ENCODE measurements at places on chromosomes 16 and 17.
A peak's percentile ranks its signal among the peaks of the same experiment; 100 is the strongest.

DNA sequence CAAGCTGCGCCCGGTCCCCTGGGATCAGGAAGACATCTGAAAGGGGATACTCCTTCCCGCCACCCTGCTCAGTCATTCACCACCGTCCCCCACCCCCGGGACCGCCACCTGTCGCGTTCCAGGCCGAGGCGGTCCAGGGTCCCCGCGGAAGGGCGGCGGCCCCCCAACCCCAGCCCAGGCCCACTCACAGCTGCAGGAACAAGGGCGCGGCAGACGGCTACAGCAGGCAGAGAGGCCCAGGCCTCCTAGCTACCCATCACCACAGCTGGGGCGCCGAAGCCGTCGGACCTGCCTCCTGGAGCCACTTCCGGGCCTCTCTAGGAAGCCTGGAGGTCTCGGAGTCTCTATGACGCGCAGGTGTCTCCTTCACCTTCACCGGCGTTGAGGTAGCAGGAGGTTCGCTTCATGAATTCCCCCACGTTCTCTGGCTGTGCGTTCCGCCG, at the start of gene SDR42E1:
SDR42E1 (minus strand) TSS at position 272 of the 443 bp plus-strand sequence. CDS start 10,612 bp downstream, outside the sequence.
- H3K4me1 ChIP-seq: peaks cover 10% of the 10 kb centered on the region
- peak; percentile 51 for DNase-seq
- no peaks in the 10 kb centered on the region for H3K36me3 ChIP-seq
- peaks cover 36% of the 10 kb centered on the region for H3K27me3 ChIP-seq
- H3K27ac ChIP-seq: peak within 1 kb of the TSS; percentile 28

- no peak for DNase-seq
- no peaks in the 10 kb centered on the region for H3K36me3 ChIP-seq
- peaks cover 77% of the 10 kb centered on the region for H3K27me3 ChIP-seq
- no peak overlapping the region for H3K4me3 ChIP-seq
- H3K4me1 ChIP-seq: peaks cover 12% of the 10 kb centered on the region
These were observed 8.1 kb upstream of the FOXF1 start for GRCh38 chr16:86501989-86502855.

DNA sequence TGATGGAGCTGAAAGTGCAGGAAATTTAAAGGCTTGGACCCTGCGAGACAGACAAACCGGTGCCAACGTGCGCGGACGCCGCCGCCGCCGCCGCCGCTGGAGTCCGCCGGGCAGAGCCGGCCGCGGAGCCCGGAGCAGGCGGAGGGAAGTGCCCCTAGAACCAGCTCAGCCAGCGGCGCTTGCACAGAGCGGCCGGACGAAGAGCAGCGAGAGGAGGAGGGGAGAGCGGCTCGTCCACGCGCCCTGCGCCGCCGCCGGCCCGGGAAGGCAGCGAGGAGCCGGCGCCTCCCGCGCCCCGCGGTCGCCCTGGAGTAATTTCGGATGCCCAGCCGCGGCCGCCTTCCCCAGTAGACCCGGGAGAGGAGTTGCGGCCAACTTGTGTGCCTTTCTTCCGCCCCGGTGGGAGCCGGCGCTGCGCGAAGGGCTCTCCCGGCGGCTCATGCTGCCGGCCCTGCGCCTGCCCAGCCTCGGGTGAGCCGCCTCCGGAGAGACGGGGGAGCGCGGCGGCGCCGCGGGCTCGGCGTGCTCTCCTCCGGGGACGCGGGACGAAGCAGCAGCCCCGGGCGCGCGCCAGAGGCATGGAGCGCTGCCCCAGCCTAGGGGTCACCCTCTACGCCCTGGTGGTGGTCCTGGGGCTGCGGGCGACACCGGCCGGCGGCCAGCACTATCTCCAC, at the start of gene NOG:
NOG (plus strand) TSS at position 54 of the 674 bp plus-strand sequence; CDS start at position 579, 525 bp downstream.
- H3K4me3 ChIP-seq: peak within 1 kb of the TSS; percentile 71
- H3K27ac ChIP-seq: no peak within 1 kb of the TSS
- no peak for DNase-seq
- peaks cover 10% of the 10 kb centered on the region for H3K4me1 ChIP-seq
- H3K27me3 ChIP-seq: peaks cover 82% of the 10 kb centered on the region

GRCh38 chr16:14423344-14423743, 206.7 kb downstream of the PARN start:
- DNase-seq: no peak
- H3K4me1 ChIP-seq: no peaks in the 10 kb centered on the region
- H3K27me3 ChIP-seq: no peaks in the 10 kb centered on the region
- H3K36me3 ChIP-seq: no peaks in the 10 kb centered on the region
- H3K27ac ChIP-seq: peak overlapping the region; percentile 29
- no peak overlapping the region for H3K4me3 ChIP-seq

DNA sequence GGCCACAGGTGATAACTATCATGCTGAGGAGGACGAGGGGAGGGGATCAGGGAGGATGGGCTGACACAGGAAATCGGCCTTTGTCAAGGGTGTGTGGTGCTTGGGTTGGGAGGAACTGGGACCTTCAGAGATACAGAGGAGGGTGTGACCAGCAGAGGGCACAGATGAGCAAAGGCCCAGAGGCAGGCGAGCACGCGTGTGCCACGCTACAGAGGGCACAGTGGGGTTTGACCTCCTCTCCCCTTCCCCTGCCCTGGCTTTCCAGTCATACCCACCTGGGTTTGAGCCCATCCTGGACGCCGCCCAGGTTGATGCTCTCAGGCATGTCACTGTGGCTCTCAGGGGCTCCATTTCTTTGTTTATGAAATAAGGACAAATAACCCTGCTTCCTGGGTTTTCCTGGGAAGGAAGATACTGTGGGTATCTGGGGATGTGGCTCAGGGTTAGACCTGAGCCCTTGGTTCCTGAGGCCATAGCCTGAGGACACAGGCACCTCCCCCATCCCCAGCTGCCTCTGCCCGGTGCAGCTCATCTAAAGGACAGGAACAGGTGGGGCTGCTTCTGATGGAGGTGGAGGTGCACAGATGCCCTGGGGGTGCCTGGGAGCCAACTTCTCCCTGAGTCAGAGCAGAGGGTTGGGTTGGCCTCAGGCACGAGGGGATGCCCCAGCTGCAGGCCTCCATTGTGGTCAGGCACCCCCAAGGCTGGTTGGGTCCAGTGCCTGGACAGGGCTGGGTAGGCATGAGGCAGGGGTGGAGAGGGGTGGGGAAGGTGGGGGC, 51.8 kb downstream of the BEAN1 start:
- H3K4me3 ChIP-seq: peak overlapping the region; percentile 29
- H3K27me3 ChIP-seq: no peaks in the 10 kb centered on the region
- H3K36me3 ChIP-seq: peaks cover 3% of the 10 kb centered on the region
- peak overlapping the region; percentile 27 for H3K27ac ChIP-seq
- peaks cover 30% of the 10 kb centered on the region for H3K4me1 ChIP-seq

DNA sequence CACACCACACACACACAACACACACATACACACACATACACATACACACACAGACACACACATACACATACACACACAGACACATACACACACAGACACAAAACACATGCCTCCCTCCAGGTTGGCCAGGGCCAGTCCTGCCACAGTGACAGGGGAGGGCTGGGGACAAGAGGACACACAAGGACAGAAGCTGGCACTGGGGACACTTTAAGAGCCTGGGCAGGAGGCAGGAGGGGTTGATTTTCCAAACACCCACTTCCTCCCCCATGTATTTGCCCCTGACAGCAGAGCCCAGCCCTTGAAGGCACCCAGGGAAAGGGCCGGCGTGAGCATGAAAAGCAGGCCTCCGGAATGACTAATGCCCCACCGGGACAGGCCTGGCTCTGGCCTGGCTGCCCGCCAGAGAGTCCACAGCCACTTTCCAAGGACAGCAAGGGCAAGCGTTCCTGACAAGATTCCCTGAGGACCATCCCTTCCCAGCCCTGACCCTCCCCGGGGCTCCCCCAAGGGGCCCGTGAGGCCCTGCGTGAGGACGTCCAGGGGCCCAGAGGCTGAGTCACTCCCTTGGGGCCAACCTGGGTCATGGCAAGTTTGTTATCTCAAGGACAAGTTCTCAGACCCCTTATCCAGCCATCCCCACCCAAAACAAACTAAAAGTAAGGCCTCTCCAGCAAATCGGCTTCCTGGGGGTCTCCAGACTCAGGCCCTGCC, 235.6 kb downstream of the ZNF423 start:
- no peak overlapping the region for H3K4me3 ChIP-seq
- DNase-seq: no peak

- H3K27ac ChIP-seq: peak overlapping the region; percentile 85
- peaks cover 26% of the 10 kb centered on the region for H3K4me1 ChIP-seq
- H3K27me3 ChIP-seq: no peaks in the 10 kb centered on the region
- H3K4me3 ChIP-seq: peak overlapping the region; percentile 80
- peaks cover 12% of the 10 kb centered on the region for H3K36me3 ChIP-seq
- no peak for DNase-seq
These were observed 865 bp upstream of the CAMKK1 start for GRCh38 chr17:3893720-3894116.

- DNase-seq: peak; percentile 25
- H3K4me3 ChIP-seq: peak overlapping the region; percentile 95
- H3K36me3 ChIP-seq: peaks cover 13% of the 10 kb centered on the region
- peaks cover 23% of the 10 kb centered on the region for H3K4me1 ChIP-seq
- H3K27ac ChIP-seq: peak overlapping the region; percentile 96
- peaks cover 41% of the 10 kb centered on the region for H3K27me3 ChIP-seq
These were observed 14.0 kb downstream of the COPZ2 start for GRCh38 chr17:48023400-48024148.

DNA sequence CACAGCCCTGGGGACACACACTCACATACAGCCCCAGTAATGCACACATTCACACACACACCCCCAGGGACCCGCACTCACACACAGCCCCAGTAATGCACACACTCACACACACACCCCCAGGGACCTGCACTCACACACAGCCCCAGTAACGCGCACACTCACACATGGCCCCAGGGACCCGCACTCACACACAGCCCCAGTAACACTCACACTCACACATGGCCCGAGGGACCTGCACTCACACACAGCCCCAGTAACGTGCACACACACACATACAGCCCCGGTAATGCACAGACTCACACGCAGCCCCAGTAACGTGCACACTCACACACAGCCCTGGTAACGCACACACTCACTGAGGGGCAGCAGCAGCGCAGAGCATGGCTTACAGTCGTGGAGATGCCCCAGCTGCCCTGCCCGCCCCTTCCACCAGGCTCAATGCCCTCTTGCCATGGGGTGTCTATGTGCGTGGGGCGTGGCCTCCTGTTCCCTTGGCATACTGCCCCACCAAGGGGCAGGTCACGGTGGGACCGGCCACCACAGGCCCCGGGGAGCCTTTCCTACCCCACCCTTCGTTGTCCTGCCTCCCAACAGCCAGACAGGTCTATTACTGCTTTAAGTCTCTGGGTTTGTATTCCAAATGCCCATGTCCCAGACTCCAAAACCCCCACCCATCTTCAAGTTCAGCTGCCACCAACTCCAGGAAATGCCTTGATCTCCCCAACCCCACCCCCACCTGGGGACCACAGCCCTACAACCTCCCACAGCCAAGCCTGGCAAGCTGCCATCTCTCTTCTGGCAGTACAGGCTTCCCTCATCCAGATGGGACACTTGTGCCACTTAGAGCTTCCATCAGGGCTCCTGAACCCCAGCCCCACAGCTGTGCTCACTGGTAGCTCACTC, 2.7 kb downstream of the CCDC102A start:
- H3K4me1 ChIP-seq: peaks cover 73% of the 10 kb centered on the region
- H3K4me3 ChIP-seq: peak overlapping the region; percentile 45
- no peaks in the 10 kb centered on the region for H3K27me3 ChIP-seq
- peak overlapping the region; percentile 98 for H3K27ac ChIP-seq
- peaks cover 29% of the 10 kb centered on the region for H3K36me3 ChIP-seq
- DNase-seq: no peak

DNA sequence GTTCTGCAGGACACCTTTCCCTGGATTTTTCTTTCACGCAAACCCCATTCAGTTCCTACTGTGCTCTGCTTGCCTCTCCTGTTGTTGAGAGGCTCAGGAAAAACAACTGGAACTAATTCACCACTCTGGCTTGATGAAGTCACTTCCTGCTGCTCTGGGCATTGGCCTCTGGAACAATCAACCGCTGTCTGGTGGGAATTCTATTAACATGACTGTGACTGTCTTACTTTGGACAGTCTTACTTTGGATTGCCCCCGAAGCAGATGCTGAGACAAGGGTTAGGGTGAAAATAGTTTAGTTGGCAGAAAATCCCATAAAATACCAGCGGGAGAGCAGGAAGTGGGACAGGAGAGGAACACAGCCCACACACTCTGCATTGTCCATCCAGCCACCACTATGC, 90.0 kb upstream of the HSBP1 start:
- no peaks in the 10 kb centered on the region for H3K36me3 ChIP-seq
- no peak overlapping the region for H3K27ac ChIP-seq
- no peak for DNase-seq

DNA sequence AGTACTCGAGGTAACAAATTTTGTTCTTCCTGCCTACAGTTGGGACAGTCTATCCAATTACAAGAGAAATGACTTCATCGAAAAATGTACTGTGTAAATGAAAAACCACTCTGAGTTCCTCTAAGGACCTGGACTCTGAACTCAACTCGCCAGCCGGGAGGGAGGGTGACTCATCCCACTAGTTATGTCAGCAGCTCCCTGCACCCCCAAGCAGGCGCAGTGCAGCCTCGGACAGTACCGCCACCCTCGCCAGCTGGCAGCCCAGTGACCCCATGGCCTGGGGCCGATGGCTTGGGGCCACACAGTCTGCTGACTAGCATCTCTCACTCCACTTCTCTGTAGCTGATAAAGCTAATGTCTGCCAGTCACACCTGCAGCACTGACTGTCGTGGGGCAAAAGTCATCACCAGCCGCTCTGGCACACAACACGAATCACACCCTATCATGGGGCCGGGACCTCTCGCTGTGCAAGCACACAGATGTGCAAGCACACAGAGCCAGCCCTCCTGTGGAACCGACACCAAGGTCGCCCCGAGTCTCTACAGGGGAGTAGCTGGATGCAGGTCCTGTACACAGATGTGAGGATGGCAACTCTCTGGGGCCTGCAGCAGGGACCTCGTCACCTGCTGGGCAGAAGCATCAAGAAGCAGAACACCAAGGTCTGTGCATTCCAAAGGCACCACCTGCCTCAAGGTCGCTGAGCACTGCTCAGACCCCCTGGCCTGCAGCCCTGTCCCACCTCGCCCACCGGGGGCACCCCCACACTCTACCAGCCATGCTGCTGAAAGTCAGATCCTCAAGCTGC, 5.7 kb downstream of the CSNK1D start:
- H3K27me3 ChIP-seq: no peaks in the 10 kb centered on the region
- peak overlapping the region; percentile 82 for H3K4me3 ChIP-seq
- H3K27ac ChIP-seq: peak overlapping the region; percentile 82

DNA sequence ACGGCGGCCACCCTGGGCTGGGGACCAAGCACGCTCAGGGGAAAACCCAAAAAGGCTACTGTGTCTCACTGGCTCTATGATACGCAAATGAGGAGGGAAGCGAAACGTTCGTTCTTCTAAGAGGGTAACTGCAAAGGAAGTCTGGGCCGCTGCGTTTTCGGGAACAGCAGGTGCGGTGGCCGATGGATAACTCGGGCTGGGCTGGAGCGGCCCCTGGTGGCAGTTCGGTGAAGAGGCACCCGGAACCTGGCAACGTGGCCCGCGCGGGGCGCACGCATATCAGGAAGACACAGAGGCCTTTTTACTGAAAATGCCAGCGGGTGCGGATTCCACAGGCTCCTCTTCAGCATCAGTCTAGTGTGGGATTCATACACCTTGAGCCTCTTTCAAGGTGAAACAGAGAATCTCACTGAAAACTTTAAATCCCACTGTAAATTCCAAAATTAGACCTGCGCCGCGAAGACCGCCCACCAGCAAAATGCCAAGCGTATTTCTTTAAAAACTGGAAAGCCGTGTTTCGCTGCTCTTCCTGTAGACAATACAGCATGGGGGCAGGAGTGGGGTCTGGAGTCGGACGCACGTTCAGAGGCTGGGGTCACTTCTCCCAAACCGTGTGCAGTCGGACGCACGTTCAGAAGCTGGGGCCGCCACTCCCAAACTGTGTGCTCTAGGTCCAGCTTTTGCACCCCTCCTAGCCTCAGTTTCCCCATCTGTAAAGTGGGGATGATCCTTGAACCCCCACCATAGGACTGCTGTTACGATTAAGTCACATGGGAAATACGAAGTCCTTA, 44.4 kb upstream of the METTL9 start:
- H3K4me1 ChIP-seq: peaks cover 8% of the 10 kb centered on the region
- no peaks in the 10 kb centered on the region for H3K36me3 ChIP-seq
- H3K27me3 ChIP-seq: peaks cover 39% of the 10 kb centered on the region
- H3K27ac ChIP-seq: peak overlapping the region; percentile 72
- H3K4me3 ChIP-seq: peak overlapping the region; percentile 64
- DNase-seq: peak; percentile 92
